ENCODE measurements at places on chromosomes 3 and 15. TPM values are rescaled to one million over a fixed set of nuclear protein-coding genes. Genes with fewer than 3 reads are reported as not detected.

GRCh38 chr3:5735896-5736295 is 548.4 kb downstream of the EDEM1 start:
- H3K4me1 ChIP-seq, result no peaks in the 10 kb centered on the region
- no peak overlapping the region for H3K4me3 ChIP-seq
- H3K36me3 ChIP-seq, result no peaks in the 10 kb centered on the region
- no peak for DNase-seq

DNA sequence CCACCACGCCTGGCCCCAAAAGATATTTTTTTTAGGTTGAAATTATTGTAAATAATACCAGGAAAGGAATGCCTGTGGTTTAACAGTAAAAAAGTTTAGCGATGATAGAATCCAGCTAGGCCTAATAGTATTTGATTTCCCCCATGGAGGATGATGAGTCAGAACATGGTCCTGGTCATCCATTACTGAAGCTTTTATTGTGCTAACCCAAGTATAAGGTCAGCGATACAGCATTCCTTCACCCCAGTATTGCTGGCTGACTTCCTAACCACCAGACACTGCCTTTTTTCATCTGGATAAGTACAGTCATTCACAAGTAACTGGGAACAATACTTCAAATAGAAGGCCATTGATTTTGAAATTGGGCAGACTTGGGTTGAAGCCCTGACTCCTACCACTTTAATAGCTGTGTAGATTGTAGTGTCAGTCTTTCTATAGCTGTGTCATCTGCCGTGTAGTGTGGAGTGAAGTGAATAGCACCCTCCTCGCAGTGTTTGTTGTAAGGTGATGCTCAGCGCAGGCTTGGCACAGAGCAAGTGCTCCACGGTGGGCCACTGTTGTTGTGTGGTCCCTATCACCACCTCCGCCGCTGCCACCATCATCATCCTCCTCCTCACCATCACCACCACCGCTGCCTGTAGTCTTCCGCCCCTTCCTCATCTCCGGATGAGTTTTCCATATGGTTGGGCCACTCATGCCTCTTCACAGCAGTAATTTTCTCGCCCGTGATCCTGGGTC is 436.0 kb upstream of the TPM1 start:
- H3K27ac ChIP-seq, result no peak overlapping the region
- H3K4me3 ChIP-seq, result no peak overlapping the region
- no peaks in the 10 kb centered on the region for H3K36me3 ChIP-seq
- H3K27me3 ChIP-seq, result no peaks in the 10 kb centered on the region
- H3K4me1 ChIP-seq, result no peaks in the 10 kb centered on the region

GRCh38 chr3:151871639-151872468 is 1.6 kb upstream of the SUCNR1 start:
- no peak overlapping the region for H3K27ac ChIP-seq
- no peak for DNase-seq

DNA sequence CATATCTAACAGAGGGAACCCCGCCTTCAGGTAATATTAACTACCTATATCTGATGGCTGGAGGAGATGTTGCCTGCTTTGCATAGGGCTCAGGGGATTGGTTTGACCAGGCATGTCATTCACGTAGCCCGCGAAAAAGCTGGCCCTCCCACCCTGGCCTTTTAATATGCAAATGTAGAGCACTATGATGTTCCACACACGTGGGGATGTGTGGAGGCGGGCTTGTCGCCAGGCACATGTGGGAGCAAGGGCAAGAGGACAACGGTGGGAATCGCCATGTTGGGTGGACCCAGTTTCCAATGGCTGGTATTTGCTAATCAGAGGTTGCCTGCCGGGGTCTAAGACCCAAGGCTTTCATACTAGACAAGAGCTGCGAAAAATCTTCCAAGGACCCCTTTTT is 469.8 kb downstream of the ZPLD1 start:
- H3K4me3 ChIP-seq, result no peak overlapping the region
- no peaks in the 10 kb centered on the region for H3K36me3 ChIP-seq
- no peak for DNase-seq
- H3K27me3 ChIP-seq, result no peaks in the 10 kb centered on the region
- H3K27ac ChIP-seq, result no peak overlapping the region
- no peaks in the 10 kb centered on the region for H3K4me1 ChIP-seq

DNA sequence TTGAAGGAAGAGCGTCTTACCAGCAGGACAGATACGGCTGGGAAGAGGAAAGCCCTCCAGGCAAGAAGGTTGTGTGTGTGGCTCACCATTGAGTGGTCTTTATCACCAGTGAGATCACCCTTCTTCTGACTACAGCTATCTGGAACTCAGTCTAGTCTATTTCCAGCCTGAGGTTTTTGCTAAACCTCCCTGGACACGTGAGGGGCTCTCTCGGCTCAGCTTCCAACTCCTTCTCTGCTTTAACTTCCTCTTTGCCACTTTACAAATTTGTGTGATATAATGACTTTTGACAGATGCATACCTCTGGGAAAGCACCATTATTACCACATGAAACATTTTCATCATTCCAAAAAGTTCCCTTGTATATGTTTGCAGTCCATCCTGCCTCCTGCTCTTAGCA is 15.3 kb upstream of the ROPN1 start:
- no peak overlapping the region for H3K27ac ChIP-seq
- H3K36me3 ChIP-seq, result no peaks in the 10 kb centered on the region
- no peak for DNase-seq
- H3K27me3 ChIP-seq, result peaks cover 5% of the 10 kb centered on the region

Gene DUOX1
- polyA plus RNA-seq, result 2.0 TPM

Gene GOLGA8T
- polyA plus RNA-seq, result not detected

Gene HCN4
- not detected for polyA plus RNA-seq
